ENCODE measurements at places on chromosomes 3 and 15. TPM values are rescaled to one million over a fixed set of nuclear protein-coding genes. Genes with fewer than 3 reads are reported as not detected.

- no peaks in the 10 kb centered on the region for H3K4me1 ChIP-seq
- no peaks in the 10 kb centered on the region for H3K36me3 ChIP-seq
Measured at GRCh38 chr15:92224843-92225242, 168.8 kb upstream of the ST8SIA2 start.

GRCh38 chr3:52092891-52093290 is 36.5 kb upstream of the DUSP7 start:
- no peaks in the 10 kb centered on the region for H3K27me3 ChIP-seq
- no peaks in the 10 kb centered on the region for H3K36me3 ChIP-seq
- no peak overlapping the region for H3K27ac ChIP-seq
- DNase-seq: peak; percentile 29
- H3K4me1 ChIP-seq: no peaks in the 10 kb centered on the region

DNA sequence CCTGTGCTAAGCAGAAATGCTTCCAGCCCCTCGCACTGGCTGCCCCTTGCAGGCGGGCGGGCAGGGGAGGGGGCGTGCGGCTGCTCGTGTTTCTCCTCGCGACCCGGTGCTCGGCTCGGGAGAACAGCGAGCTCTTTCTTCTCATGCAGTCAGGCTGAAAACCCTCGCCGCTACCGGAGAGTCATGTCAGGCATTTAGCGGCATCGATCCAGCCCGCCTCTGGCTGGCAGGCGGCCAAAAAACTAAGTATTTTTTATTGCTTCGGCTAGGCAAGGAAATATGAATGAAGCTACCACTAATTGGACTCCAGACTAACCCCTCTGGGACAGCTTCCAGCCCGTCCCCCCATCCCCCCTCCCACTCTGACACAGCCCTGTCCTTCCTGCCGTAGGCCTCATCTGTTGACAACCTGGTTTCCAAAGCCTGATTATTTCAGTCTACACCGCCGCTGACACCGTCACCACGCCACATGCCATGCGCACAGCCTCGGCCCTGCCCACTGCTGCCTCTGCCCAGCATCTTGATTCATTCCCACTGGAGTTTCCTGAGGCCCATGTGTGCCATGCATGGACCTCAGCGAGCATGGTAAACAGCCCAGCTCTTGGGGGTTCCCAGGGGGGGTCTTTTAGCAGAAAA is 35.3 kb downstream of the TLE3 start:
- H3K4me3 ChIP-seq: no peak overlapping the region
- DNase-seq: no peak
- no peaks in the 10 kb centered on the region for H3K27me3 ChIP-seq
- peaks cover 60% of the 10 kb centered on the region for H3K36me3 ChIP-seq
- no peak overlapping the region for H3K27ac ChIP-seq

DNA sequence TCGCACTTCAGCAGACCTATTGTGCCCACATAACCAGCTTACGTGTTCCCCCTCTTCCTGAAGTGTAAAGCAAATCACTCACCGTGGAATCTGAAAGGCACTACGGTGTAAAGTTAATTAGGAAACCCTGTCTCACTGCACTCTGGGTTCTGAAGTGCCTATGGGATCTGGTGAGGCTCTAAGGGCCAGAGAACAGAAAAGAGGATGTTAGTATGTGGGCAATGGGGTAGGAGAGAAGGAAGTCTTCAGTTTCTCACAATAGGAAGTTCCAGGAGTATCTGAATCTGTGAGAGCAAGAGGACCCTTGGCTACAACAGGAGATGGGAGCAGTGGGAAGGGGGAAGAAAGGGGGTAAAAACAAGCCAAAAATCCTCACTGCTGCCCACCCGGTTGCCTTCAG is 71.4 kb downstream of the ITGB5 start:
- DNase-seq: no peak
- H3K27ac ChIP-seq: no peak overlapping the region
- H3K4me3 ChIP-seq: no peak overlapping the region
- H3K36me3 ChIP-seq: no peaks in the 10 kb centered on the region

Gene CCDC39
- not detected for total RNA-seq

- H3K27me3 ChIP-seq: no peaks in the 10 kb centered on the region
- H3K4me3 ChIP-seq: no peak overlapping the region
- no peaks in the 10 kb centered on the region for H3K36me3 ChIP-seq
- H3K27ac ChIP-seq: no peak overlapping the region
- H3K4me1 ChIP-seq: no peaks in the 10 kb centered on the region
- no peak for DNase-seq
Measured at GRCh38 chr3:194886836-194887235, 201.2 kb downstream of the FAM43A start.

Gene SH2D7
- total RNA-seq: not detected

Gene KIF7
- 2.4 TPM for total RNA-seq

Gene THAP10
- 0.20 TPM for total RNA-seq

- H3K4me3 ChIP-seq: no peak overlapping the region
- H3K4me1 ChIP-seq: no peaks in the 10 kb centered on the region
- H3K36me3 ChIP-seq: no peaks in the 10 kb centered on the region
- no peak overlapping the region for H3K27ac ChIP-seq
- no peaks in the 10 kb centered on the region for H3K27me3 ChIP-seq
Measured at GRCh38 chr15:77642793-77643430, 10.2 kb upstream of the LINGO1 start.

Gene FSD2
- total RNA-seq: not detected

DNA sequence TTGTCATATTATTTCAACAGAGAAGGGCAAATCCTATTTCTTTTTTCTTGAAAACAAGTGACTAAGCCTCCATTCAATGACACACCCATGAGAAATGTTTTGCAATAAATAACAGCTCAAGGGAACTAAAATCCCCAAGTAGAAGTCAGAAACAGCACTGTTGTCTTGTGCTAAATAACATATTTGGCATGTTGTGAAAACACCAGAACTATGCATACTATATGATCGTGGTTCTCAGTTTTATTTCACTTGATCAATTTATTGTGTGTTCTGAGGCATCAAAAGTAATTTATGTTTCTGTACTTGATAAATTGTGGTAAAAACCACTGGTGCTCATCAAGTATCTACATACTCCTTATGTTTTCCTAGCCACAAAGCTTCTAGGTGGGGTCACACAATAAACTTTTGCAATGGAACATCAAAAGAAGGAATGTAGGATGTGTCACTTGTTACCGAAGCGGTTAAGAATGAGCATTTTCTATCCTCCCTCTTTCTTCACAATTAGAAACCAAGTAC is 691.7 kb upstream of the CBLB start:
- H3K36me3 ChIP-seq: no peaks in the 10 kb centered on the region
- no peaks in the 10 kb centered on the region for H3K27me3 ChIP-seq
- no peaks in the 10 kb centered on the region for H3K4me1 ChIP-seq

Gene MCF2L2
- total RNA-seq: 2.8 TPM

GRCh38 chr3:194537732-194538247 is 51.0 kb upstream of the ATP13A3 start:
- DNase-seq: no peak
- H3K27ac ChIP-seq: no peak overlapping the region
- H3K4me1 ChIP-seq: no peaks in the 10 kb centered on the region
- no peaks in the 10 kb centered on the region for H3K36me3 ChIP-seq
- no peaks in the 10 kb centered on the region for H3K27me3 ChIP-seq

DNA sequence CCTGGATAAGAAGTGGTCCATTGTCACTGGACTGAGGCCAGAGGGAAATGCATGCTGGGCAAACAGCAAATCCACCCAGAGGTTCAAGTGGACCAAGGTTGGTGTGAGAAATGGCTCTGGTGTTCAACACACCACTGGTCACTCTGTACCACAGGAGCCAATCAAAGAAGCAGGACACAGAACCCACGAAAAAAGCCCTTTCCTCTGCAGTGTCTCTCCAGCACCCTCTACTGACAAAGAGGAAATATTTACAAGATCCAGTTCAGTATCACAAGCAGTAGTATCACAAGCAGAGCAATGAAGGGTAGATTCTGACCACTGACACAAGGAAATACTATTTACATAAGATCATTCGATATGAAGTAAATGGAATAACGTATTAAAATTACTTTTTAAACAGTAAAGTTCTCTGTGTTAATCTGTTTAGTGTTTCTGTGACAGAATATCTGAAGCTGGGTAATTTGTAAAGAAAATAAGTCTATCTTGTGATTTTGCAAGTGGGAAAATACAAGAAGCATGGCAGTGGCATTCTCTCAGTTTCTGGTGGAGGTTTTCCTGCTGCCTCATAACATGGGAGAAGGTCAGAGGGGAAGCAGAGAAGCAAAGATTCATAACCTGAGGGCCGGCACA is 390.7 kb downstream of the EFHB start:
- no peak for DNase-seq
- no peaks in the 10 kb centered on the region for H3K4me1 ChIP-seq
- H3K27ac ChIP-seq: no peak overlapping the region
- no peaks in the 10 kb centered on the region for H3K36me3 ChIP-seq
- H3K27me3 ChIP-seq: no peaks in the 10 kb centered on the region
- no peak overlapping the region for H3K4me3 ChIP-seq

GRCh38 chr3:31350307-31350706 is 182.4 kb upstream of the STT3B start:
- no peaks in the 10 kb centered on the region for H3K36me3 ChIP-seq
- H3K4me3 ChIP-seq: no peak overlapping the region
- no peak overlapping the region for H3K27ac ChIP-seq
- no peaks in the 10 kb centered on the region for H3K27me3 ChIP-seq
- no peaks in the 10 kb centered on the region for H3K4me1 ChIP-seq

Gene HCN4
- 0.02 TPM for total RNA-seq

DNA sequence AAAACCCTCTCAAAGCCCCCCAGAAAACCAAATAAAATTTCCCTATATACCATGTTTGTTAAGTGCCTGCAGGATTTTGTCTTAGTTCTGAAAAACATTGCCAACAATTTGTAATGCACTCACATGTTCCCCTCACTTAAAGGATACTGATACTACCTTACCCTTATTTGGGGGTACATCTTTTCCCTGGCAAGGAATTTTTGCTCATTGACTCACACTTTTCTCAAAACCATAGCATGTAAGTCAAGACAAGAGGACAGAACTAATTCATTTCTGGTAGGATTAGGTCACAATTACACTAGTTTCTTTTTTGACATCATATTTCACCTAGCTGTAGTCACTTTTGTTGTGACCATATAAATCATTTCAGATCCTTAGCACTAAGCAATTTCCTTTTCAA is 222.2 kb downstream of the THRB start:
- no peak overlapping the region for H3K4me3 ChIP-seq
- no peak for DNase-seq

DNA sequence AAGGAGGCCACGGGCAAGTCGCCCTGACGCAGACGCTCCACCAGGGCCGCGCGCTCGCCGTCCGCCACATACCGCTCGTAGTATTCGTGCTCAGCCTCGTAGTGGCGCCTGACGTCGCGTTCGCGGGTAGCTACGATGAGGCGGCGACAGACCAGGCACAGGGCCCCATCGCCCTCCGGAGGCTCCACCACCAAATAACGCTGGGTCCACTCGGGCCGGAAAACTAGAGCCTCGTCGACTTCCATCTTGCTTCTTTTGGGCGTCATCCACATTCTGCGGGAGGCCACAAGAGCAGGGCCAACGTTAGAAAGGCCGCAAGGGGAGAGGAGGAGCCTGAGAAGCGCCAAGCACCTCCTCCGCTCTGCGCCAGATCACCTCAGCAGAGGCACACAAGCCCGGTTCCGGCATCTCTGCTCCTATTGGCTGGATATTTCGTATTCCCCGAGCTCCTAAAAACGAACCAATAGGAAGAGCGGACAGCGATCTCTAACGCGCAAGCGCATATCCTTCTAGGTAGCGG is at the start of gene EPM2AIP1:
EPM2AIP1 (minus strand) TSS at position 326 of the 520 bp plus-strand sequence; CDS start at position 272, 54 bp downstream.
- peaks cover 55% of the 10 kb centered on the region for H3K4me1 ChIP-seq
- no peaks in the 10 kb centered on the region for H3K27me3 ChIP-seq
- peak within 1 kb of the TSS; percentile 100 for H3K27ac ChIP-seq
- DNase-seq: peak; percentile 100
- peaks cover 9% of the 10 kb centered on the region for H3K36me3 ChIP-seq
- peak within 1 kb of the TSS; percentile 93 for H3K4me3 ChIP-seq

Gene FAM219B
- total RNA-seq: 45.0 TPM

Gene GREM1
- total RNA-seq: not detected

Gene PYGO1
- not detected for total RNA-seq

DNA sequence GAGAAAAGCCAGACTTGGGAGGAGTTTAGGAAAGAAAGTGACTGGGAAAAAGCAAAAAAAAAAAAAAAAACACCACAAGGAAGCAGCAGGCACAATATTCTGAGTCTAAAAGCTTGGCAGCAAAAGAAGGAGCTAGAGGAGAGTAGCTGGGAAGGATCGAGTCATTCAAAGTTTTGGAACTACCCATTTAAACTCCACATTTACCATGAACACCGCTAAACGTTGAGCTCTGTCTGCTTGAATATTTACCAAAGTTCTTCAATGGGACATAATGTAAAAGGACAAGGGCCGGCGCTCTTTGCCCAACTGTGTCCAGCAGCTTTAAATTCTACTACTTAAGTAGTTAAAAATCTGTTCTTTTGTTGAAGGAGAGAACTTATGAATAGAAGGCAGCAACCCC is 481.9 kb downstream of the FOXP1 start:
- H3K36me3 ChIP-seq: no peaks in the 10 kb centered on the region
- no peak for DNase-seq
- no peak overlapping the region for H3K4me3 ChIP-seq

Gene LIPH
- total RNA-seq: not detected

Gene GPR149
- total RNA-seq: not detected

GRCh38 chr3:197139586-197139985 is 110.0 kb upstream of the MELTF start:
- H3K4me3 ChIP-seq: no peak overlapping the region
- DNase-seq: no peak
- H3K4me1 ChIP-seq: no peaks in the 10 kb centered on the region
- H3K36me3 ChIP-seq: peaks cover 27% of the 10 kb centered on the region
- no peaks in the 10 kb centered on the region for H3K27me3 ChIP-seq

GRCh38 chr3:63557912-63558311 is 94.6 kb upstream of the SNTN start:
- no peak for DNase-seq
- H3K27me3 ChIP-seq: no peaks in the 10 kb centered on the region
- no peak overlapping the region for H3K27ac ChIP-seq
- H3K4me1 ChIP-seq: no peaks in the 10 kb centered on the region

- no peak overlapping the region for H3K4me3 ChIP-seq
- H3K4me1 ChIP-seq: no peaks in the 10 kb centered on the region
- H3K36me3 ChIP-seq: no peaks in the 10 kb centered on the region
- DNase-seq: no peak
- no peak overlapping the region for H3K27ac ChIP-seq
Measured at GRCh38 chr15:30036036-30036703, 46.6 kb upstream of the GOLGA8J start.

DNA sequence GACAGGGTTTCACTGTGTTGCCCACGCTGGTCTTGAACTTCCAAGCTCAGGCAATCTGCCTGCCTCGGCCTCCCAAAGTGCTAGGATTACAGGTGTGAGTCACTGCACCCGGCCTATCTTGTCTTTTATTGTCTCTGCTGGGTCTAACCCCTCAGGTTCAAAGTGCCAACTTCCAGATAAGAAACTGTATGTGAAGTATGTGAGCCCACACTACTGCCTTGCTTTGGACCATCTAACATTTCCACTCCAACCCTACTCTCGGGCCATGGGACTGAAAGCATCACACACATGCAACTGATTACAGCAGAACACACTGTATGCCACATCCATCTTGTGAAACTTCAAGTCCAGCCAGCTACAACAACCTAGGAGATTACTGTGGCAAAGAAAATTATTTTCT is 256.1 kb upstream of the VEPH1 start:
- no peak for DNase-seq
- H3K27me3 ChIP-seq: no peaks in the 10 kb centered on the region
- H3K4me1 ChIP-seq: no peaks in the 10 kb centered on the region
- H3K36me3 ChIP-seq: no peaks in the 10 kb centered on the region
- no peak overlapping the region for H3K27ac ChIP-seq

GRCh38 chr3:71628522-71628921 is 45.0 kb upstream of the FOXP1 start:
- no peaks in the 10 kb centered on the region for H3K4me1 ChIP-seq
- H3K27me3 ChIP-seq: no peaks in the 10 kb centered on the region
- no peak overlapping the region for H3K27ac ChIP-seq
- DNase-seq: no peak
- no peaks in the 10 kb centered on the region for H3K36me3 ChIP-seq

All from CD8-positive, alpha-beta memory T cell (primary cell).